ENCODE measurements at places on chromosomes 2 and 18. TPM values are rescaled to one million over a fixed set of nuclear protein-coding genes. Genes with fewer than 3 reads are reported as not detected.
A peak's percentile ranks its signal among the peaks of the same experiment; 100 is the strongest.

- DNase-seq, result no peak
Observed at GRCh38 chr2:125526093-125526492, 1129.9 kb upstream of the GYPC start.

PFN4 gene
- 0.54 TPM for total RNA-seq

ABCG8 gene
- total RNA-seq, result 0.20 TPM

DNA sequence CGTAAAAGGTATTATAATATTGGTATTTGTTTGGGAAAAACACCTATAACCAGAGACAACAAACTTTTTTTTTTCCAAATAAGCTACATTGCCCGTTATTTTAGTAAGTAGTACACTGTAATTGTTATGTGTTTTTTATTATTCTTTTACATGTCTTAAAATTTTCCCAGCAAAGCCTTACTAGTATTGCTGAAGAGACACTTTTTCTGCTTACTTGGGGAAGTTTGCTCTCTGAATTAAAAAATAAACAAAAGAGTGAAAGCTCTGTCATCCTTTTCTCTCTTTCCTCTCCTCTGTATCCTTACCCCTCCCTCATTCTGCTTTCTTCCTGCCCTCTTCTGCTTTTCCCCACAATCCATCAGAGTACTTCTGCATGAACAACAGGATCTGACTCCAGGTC is 25.6 kb upstream of the LDLRAD4 start:
- no peak for DNase-seq

DNA sequence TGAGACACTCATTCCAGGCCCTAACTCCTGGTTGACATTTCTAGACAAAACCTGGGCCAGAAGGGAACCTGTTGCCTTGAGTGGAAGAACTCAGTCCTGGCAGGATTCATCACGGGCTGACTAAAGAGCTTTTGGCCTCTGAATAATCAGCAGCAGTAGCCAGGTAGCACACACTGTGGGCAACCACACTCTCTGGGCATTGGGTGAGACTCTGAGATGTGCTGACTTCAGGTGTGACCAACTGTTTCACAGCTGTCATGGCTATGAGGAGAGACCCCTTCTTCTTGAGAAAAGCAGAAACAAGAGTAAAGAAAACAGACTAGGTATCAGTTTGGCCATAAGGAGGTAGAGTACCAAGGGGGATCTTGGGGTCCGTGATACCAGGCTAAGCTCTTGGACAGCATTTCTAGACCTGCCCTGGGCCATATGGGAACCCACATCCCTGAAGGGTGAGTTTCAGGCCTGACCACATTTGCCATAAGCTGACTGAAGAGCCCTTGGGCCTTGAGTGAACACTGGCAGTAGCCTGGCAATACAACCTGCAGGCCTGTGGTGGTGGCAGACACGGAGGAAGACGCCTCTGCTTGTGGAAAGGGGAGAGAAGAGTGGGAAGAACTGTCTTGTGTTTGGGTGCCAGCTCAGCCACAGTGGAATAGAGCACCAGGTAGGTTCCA is 230.9 kb downstream of the DLGAP1 start:
- no peak for DNase-seq

DNA sequence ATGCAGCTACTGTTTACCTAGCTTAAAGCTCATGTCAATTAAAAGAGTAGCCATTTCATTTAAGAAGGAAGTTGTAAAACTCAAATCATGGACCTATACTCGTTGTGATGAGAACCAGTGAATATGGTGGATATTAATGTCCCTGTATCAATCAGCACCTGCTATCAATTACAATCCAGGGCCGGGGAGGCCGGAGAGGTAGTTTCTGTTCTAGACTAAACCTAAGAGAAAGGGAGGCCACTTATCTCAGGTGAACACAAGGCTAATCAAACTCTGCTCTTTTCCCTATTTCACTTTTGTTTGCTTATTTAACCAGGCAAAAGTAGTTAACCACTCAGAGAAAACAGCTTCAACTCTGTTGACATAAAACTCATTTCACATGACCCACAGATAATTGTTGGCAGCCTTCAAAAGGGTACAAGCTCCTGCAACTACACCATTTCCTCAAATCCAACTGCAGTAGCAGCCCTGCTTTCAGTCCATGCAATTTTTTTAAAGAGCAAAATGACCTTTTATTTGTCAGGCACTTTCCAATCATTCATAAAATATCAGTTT is 27.8 kb upstream of the SLC9A2 start:
- DNase-seq, result no peak

DNA sequence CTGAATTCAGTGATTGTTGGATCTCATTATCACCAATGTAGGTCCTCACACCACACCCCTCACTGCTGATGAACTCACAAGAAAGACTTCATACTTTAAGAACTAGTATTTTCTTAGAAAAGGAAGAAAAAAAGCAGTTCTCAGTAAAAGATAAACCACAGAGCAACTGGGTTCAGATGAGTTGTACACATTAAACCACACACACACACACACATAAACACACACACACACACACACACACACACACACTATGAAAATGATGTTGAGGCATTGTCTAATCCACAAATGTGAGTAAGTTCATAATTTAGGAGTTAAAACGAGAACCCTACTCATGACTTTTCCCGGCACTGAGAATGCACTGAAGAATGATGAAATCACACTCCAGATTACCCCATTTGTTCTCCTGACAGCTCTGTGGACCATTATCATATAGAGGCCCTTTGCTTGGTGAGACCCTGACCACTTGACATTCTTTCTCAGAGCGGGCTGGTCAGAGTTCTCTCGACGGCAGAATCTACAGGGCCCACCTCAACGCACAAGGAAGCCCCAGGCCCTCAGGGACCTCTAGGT is 106.2 kb downstream of the BCL2 start:
- DNase-seq, result no peak

DNA sequence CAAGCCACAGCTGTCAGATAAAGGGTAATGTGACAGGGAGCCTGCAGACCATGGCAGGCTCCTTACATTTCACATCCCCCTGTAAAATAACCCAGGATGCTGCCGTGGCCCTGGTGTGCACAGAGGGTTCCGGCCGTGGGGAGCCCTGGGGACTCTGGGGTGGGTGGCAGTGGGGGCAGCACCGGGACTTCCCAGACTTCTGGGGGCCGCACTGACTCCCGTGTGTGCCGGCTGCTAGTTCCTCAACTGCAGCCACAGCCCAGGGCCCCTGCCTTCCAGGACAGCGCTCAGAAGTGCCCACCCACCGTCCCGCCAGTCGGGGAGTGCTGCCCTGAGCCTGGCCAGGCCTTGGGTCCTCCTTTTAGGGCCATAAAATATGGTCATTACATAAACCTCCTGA is 56.5 kb downstream of the CIB4 start:
- DNase-seq, result peak; percentile 68

ATG4B gene
- 213 TPM for total RNA-seq

DNA sequence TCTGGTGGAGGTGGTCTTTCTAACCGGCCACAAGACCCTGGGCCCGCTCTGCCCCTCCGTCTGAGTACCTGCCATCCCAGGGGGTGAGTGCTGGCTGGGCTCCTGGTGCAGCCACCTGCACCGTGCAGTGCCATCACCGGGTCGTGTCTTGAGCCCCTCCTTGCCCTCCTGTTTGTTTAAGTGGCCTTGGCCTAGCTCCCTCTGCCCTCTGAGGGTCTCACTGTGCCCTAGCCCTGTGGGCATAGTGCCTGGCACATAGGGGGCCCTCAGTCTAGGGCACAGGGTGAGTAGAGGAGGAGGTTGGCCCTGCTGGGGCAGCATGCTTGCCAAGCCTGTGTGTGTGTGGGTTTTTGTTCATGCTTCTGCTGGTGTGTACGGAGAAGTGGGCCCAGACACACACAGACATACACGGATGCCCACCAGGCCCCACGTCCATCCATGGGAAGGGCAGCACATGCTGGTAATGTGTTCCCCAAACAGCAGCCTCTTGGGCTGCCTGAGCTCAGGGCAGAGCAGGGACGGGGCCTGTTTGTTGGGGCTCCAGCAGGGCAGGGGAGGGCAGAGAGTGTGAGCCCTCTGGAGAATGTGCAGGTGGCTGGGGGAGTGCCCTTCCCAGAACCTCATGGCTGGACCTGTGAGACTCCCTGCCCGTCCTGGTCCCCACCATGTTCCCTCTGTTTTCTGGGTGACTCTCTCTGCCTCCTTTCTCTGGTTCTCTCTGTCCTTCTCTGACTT is 94.6 kb downstream of the GLI2 start:
- no peak for DNase-seq

- no peak for DNase-seq
Observed at GRCh38 chr2:219744066-219744465, 116.6 kb downstream of the SLC4A3 start.

GRCh38 chr2:60794271-60794863 is 38.3 kb downstream of the PAPOLG start:
- DNase-seq, result no peak

- DNase-seq, result no peak
Observed at GRCh38 chr2:144943986-144944385, 424.1 kb upstream of the ZEB2 start.

RIT2 gene
- total RNA-seq, result not detected

DNA sequence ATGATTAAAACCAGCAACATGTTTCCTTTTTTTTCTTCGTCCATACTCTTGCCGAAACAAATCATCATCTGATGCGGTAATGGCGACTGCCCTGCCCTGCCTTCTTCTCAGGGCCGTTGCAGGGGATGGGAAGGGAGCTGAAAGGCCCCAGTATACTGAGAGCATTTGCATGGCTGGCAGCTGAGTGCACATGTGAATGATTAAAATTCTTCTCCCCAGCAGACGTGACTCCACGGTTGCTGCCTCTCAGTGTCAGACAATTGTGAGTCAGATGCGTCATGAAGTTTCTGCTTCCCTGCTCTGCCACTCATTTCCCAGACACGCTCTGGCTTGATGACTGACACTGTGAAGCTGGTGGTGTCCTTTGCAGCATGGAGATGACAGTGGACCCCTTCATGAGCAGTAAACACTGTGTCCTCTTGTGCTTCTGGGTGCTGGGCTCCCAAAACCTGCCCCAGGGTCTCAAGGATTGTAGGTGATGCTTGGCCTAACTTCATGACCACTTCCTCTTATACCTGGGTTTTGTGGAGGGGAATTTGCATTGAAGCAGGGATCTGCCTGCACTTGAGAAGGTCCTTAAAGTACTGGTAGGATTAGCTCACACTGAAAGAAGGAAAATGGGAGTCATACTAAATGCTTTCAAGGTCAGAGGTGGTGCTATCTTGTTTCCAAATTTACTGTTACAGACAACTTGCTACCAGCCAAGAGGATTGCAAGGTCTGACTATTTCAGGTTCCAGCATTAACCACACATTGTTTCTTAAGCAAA is 222.5 kb upstream of the COPS8 start:
- no peak for DNase-seq

DNA sequence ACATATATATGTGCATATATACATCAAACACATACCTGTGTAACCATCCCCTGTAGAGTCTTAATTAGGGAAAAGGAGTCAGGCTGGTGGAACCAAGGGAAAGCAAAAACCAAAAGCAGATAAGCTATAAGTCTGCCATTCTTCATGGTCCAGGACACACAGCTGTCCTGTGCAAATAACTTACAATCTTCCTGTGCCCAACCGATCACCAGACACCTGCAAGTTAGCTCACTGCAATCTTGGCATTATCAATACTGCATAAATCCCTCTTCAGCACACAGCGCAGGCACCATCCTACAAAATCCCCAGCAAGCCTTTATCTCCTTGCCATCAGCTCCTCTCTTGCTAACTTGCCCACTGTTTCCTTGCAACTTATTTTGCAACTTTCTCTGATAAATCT is 60.8 kb upstream of the DYNAP start:
- no peak for DNase-seq

GRCh38 chr2:35410431-35411061 is 945.0 kb upstream of the CRIM1 start:
- DNase-seq, result no peak

MGAT4A gene
- total RNA-seq, result 69.6 TPM

CNTNAP5 gene
- not detected for total RNA-seq

- DNase-seq, result no peak
Observed at GRCh38 chr2:217932803-217933616, 69.8 kb downstream of the TNS1 start.

TMEM200C gene
- total RNA-seq, result not detected

DNA sequence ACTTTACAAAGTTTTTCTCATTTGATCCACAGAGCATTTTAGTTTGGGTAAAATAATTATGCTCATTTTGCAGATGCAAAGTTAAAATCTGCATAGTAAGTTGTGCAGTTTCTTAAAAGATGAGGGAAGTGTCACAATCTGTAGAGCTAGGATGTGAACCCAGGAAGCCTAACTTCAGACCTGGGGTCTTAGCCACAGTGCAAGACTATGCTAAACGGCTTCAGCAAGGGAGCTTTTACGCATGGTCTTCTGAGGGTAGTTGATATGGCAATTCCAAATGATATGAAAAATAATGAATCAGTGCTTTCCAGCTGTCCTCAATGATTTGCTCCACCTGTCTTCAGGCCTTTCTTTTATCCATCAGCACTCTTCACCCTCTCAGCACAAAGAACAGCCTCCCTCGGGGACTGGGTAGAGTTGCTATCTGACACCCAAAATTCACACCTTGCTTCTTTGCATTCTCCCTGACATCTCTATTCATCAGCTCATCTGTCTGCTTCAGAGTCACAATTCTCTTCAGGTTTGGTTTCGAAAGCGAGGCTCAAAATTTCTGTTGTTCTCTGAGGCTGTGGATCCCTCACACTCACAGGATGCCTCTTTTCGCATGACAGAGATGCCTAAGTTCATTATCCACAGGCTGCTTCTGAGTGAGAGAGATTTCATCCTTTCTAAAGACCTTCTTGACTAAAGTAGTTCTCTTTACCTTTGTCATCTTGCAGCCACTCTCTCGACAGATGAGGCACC is 302.5 kb downstream of the NRXN1 start:
- no peak for DNase-seq

- DNase-seq, result no peak
Observed at GRCh38 chr2:161130354-161130753, 29.9 kb upstream of the TANK start.

DNA sequence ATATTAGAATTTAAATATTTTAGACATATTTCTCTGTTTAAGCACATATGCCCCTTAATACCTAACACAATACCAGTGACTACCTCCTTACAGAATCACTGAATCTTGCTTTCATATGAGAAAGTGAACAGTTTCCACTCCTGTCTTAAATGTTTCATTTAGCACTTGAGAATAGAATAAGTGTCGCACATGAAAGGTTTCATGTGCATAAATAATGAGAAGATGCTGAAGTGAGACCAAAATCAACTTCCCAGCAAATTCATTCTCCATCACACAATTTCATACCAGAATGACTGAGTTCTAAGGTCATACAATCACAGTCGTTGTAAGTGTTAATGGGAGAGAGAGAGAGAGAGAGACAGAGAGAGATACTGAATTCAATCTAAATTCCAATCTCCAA is 51.2 kb downstream of the ATIC start:
- no peak for DNase-seq
